Daoy (cell line): ENCODE measurements at places on chromosomes 13 and 19. TPM values are rescaled to one million over a fixed set of nuclear protein-coding genes. Genes with fewer than 3 reads are reported as not detected.

DNA sequence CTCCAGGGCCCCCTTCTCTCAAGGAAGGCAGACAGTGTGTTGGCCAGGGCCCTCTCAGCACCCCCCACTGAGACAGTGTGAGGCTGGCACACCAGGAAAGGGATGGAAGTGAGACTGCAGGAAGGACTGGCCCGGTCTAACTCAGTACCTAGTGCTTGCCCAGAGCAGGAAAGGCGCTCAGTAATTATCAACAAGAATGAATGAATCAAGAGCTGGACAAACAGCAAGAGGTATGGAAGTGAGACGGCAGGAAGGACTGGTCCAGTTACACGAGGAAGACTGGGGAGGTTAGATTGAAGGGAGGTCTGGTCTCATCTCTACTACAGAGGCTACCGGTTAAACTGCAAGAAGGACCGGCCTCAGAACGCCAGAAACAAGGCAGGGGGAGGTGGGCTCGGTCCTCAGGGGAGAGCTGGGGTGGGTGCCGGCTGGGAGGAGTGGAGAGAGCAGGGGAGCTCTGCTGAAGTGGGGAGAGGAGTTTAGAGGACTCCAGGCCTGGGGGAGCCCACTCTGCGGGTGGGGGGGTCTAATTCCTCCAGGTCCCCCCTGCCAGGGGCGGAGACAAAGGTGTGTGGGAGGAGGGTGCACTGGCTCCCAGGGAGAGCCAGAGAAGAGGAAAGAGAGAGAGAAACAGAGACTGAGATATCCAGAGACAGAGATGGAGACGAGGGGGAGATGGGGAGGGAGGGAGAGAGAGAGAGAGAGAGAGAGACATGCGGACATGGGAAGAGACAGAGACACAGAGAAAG lies 1.1 kb downstream of the SLC8A2 start:
- DNase-seq: no peak

GRCh38 chr13:49348751-49349150 lies 95.1 kb downstream of the CAB39L start:
- no peak for DNase-seq

DNA sequence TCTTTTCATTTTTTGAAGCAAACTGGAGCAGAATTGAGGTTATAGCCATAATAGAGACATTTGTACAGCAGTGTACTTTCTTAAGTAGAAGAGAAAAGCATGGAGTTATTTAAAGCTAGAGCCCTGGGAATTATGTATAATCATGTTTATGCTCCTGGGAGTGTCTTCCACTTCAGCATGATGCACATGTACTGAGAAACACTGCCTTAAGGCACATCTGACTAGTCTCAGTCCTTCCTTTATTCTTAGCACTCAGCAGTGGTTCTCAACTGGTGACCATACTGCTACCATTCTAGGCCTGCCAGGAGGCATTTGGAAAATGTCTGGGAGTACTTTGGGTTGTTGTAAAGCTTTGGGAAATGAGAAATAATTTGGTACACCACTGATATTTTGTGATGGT lies 45.8 kb downstream of the VWA8 start:
- DNase-seq: no peak

GRCh38 chr19:17576758-17577456 lies 21.5 kb downstream of the COLGALT1 start:
- peak; percentile 43 for DNase-seq

- DNase-seq: no peak
Observed at GRCh38 chr19:42388851-42389489, 1.1 kb downstream of the CNFN start.

GRCh38 chr19:41993612-41994483 lies at the start of gene ATP1A3:
ATP1A3 (minus strand) TSS chr19:41994230; CDS start chr19:41994076, 154 bp downstream.
- peak; percentile 83 for DNase-seq

DNA sequence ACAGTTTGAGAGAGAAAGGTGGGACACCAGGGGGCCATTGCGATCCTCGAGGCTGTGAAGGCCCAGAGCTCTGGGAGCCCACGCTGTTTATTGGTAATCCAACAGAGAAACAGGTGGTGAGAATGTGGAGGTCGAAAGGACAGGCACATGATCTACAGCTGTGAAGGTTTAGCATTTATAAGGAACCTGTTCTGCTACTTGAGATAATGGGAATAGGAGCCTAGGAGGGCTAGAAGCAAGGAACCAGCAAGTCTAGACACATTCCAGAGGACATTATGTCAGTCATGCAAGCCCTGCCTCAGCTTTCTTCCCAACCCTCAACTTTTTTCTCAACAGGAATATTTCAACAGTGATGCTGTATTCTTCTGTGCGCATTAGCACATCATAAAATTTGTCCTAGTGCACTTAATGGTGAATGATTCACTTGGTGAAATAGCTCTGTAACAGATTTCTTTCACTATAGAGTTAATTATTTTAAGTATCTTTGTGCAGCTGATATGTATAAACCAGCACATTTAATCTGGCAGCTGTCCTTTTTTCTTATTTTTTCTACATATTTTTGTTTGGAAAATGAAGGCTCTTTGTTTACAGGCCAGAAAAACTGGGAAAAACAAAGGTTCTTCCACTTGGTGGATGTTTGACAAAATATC lies 25.4 kb downstream of the ZNF90 start:
- no peak for DNase-seq

DNA sequence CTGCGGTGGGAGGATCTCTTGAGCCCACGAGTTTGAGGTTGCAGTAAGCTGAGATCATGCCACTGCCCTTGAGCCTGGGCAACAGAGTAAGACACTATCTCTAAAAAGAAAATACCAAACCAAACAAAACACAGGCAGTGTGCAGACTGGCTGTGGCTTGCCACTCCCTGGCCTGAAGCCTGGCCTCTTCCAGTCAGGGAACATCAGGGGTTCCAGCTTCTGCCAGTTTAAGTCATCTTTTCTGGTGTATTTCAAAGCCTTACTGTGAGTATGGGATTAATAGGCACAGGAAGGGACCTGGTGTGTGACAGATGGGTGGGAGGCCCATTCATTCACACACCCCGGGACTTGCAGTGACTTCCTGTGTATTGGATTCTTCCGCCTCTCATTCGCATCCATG lies 27.0 kb upstream of the F2RL3 start:
- no peak for DNase-seq

DNA sequence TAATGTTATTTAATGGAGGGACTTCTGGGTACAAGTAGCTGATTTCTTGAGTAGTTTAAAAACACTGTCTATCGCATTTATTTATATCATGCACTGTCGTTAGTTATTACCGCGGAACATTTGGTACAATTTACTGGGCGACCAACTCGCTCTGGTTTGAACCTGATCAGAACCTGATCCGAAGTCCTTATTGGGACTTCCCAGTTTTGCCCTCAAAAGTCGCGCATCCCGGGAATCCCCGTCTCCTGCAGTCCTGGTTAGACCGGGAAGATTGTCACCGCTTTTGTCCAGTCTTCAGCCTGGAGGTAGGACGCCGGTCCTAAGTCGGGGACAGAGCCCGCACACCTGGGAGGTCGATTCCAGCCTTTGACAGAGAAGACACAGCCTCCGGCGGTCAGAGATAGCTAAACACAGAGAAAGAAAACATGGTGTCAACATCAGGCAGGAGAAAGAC lies 694 bp downstream of the CLN5 start:
- DNase-seq: peak; percentile 18

- peak; percentile 86 for DNase-seq
Observed at GRCh38 chr19:41958367-41959055, 610 bp downstream of the RABAC1 start.

DNA sequence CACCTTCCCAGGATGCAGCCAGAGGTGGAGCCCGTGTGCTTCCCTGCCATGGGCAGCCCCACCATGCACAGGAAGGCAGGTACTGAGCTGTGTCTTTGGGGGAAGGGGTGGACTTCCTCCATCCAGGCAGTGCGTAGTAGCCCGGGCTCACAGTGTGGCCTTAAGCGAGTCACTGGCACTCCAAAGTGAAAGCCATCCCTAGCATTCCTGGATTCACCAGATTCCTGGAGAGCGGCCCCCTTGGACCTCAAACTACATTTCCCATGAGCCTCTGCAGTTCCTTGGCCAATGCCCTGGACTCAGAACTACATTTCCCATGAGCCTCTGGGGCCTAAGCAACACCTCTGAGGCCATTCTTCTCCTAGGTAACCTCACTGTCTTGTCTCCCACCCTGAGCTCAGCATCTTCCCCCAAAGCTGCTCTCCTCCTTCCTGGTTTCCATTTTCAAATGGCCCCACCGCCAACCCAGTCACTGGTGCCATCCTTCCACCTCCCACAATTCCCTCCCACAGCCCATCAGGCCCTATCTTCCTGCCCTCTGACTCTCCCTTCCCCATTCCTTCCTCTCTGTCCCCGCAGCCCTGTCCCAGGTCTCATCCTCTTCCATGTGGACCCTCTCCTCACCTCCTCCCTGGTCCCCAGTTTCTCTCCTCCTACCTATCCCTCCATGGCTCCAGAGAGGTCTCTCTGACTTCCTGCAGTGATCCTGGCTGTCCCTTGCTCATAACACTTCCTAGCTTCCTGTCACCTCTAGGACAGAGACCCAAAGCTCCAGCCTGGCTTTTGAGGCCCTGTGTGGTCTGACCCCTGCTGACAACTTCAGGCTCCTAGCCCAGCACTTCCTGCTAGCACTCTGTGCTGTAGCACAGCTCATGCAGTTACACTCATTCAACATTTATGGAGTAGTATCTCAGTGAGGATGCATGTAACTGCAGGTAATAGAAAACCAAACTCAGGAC lies at the start of gene C19orf81:
Gene C19orf81, plus strand, starts transcription at position 13 of the 959 bp plus-strand sequence. Its CDS starts 0 bp downstream, at position 13.
- peak; percentile 70 for DNase-seq

GRCh38 chr13:24060993-24061392 lies 99.5 kb upstream of the SPATA13 start:
- DNase-seq: no peak

DNA sequence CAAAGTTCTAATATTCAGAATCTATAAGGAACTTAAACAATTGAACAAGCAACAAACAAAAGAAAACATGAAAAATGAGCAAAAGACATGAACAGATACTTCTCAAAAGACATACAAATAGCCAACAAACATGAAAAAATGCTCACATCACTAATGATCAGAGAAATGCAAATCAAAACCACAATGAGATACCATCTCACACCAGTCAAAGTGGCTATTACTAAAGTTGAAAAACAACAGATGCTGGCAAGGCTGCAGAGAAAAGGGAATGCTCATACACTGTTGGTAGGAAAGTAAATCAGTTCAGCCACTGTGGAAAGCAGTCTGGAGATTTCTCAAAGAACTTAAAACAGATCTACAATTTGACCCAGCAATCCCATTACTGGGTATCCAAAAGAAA lies 74.3 kb downstream of the CRYL1 start:
- DNase-seq: no peak

GRCh38 chr19:10270616-10271394 lies at the start of gene ICAM1:
ICAM1 (plus strand) TSS chr19:10271120; CDS start chr19:10271160, 40 bp downstream.
- DNase-seq: peak; percentile 89

DNA sequence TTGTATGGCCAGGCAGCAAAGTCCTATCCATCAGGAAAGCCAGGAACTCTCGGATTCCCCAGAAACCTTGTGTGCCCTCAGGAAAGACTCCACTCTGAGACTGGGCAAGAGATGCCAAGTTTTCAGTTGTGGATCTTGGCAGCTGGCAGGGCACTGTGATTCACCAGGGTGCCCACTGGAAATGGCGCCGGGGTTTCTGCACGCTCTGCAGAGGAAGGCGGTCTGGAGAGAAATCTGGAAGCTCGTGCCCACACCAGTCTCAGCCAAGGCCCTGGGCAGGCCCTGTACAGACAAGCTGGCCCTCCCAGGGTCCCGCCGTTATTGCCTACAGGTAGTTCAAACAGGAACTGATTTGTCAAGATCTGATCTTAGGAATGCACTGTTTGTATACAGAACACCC lies 4.9 kb downstream of the NAPA start:
- DNase-seq: peak; percentile 33

GRCh38 chr13:114027046-114027715 lies 53.3 kb upstream of the C13orf46 start:
- DNase-seq: no peak

GRCh38 chr13:101618440-101619187 lies 166.1 kb downstream of the ITGBL1 start:
- no peak for DNase-seq

DNA sequence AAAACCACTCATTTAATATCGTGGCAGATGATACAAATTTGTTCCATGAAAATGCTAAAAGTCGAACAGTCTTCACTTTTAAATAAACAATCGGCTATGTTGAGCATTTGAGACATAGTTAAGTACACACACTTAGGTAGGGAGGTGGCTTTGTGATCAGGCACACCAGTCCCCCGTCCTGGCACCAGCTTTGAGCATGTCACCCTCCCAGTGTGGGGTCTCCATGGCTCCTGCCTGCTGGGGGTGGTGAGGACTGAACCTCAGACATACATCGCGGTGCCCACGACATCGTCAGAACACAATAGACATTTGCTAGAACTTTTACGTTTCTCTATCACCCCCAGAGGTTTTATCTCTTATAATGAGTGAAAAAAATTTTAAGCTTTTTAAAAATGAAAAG lies 62.0 kb downstream of the RFX2 start:
- DNase-seq: no peak

DNA sequence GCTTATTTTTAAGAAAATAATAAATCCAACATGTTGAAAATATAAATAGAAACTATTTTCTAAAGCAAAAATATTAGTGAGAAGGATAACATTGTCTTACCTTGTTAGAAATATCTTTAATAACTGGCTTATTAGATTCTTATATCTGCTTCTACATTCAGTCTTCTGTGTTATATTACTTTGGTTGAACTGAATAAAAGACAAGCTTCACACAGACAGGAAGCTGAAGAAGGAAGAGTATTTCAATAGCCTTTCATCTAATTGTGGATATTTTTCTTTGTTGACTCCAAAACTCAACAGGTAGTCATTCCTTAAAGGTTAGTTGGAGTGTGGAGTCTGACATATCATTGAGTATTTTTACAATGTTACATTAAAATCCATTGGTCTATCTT lies 10.9 kb downstream of the SETDB2 start:
- DNase-seq: no peak

DNA sequence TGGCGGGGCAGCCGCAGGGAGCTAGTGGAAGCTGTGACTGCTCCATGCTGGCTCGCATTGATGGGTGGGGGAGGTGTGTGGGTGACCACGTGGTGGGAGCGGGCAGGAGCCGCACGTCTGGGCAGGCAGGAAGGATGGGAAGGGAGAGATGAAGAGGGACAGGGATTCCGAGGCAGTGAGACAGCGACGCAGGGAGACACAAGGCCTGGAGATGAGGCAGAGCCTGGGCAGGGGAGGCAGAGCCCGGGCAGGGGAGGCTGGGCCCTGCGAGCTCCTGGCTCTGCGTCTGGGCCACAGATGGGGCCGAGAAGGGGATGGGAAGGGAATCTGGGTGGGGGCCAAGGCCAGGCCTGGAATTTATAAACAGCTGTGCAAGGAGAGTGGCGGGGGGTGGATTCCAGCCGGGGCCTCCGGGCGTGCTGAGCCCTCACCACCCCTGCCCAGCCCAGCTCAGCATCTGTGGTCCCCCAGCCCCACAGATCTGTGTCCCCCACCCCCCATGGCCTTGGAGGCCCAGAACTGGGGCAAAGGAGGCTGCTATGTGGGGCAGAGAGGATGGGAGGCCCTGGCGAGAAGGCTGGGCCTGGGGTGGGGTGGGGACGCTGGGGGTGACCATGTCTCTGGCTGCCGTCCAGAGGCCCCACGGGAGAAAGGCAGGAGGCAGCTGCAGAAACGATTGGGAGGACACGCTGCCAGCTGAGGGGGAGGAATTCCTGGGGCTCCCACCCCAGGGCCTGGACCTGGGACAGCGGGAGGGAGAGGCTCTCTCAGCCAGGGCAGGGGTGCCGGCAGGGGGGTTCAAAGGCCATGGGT lies 6.0 kb downstream of the EHD2 start:
- DNase-seq: peak; percentile 92

The PLIN5 gene
- total RNA-seq: 0.15 and 1.3 TPM in 2 replicates

The MRPL4 gene
- 107 and 125 TPM in 2 replicates for total RNA-seq

The RETN gene
- not detected in 2 replicates for total RNA-seq

The DIRAS1 gene
- 0.63 and 1.5 TPM in 2 replicates for total RNA-seq

The HPN gene
- total RNA-seq: not detected in 2 replicates

The SMIM44 gene
- total RNA-seq: not detected in 2 replicates

The ATXN8OS gene
- total RNA-seq: not detected in 2 replicates
